ENCODE measurements at places on chromosomes 7 and 10.

DNA sequence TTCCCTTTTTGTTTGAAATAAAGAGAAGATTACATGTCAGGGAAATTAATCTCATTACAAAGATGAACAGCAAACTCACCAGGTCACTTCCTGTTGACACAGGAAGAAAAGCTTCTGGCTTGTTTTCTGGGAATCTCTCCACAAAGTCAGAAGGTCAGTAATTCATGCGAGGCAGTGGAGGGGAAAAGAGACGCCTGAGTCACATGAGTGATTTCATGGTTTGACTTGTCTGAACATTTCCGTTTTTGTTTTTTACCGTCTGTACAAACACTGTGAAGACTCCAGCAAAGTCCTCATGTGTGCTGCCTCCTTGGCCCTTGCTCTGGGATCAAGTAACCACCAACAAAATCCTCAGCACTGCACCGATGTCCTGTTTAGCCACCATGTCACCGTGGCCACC lies 2.5 kb upstream of the HABP2 start:
- no peak for DNase-seq

DNA sequence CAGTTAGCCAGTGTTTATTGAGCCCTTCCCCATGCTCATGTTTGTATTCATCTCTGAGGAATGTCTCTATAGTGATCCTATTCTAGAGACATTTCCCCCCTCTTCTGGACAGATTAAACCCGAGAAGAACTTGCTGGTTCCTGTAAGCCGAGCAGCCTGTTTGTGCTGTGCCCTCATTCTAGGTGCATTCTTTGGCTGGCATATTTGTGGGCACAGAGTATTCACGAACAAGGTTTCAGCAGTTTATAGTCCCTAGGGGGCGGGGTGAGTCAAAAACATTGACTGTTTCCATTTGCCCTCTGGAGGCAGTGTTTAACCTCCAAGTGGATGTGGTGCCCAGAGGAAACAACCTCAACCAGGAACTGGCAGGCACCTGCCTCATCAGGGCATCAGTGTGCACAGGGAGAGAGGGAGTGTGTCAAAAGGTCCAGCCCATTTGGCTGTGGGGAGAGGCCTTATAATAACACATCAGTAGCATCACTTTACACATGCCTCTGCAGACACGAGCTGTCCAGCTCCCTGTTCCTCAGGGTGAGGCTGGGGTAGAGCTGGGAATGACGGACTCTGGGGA lies 273.3 kb upstream of the LRGUK start:
- no peak for DNase-seq

GRCh38 chr10:99630433-99630832 lies 10.2 kb upstream of the SLC25A28 start:
- no peak for DNase-seq

GRCh38 chr10:30755441-30755953 lies 125.9 kb upstream of the LYZL2 start:
- no peak for DNase-seq

DNA sequence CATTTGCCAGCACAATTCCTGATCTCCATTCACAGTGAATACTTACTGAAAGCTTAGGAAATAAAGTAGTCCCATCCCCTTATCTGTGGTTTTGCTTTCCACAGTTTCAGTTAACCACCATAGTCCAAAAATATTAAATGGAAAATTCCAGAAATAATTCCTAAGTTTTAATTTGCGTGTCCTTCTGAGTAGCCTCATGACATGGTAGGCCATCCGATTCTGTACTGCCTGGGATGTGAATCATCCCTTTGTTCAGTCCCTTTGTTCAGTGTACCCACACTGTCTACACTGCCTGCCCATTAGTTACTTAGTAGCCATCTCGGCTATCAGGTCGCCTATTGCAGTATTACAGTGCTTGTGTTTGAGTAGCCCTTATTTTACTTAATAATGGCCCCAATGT lies 14.2 kb downstream of the RAB11FIP2 start:
- DNase-seq: no peak

DNA sequence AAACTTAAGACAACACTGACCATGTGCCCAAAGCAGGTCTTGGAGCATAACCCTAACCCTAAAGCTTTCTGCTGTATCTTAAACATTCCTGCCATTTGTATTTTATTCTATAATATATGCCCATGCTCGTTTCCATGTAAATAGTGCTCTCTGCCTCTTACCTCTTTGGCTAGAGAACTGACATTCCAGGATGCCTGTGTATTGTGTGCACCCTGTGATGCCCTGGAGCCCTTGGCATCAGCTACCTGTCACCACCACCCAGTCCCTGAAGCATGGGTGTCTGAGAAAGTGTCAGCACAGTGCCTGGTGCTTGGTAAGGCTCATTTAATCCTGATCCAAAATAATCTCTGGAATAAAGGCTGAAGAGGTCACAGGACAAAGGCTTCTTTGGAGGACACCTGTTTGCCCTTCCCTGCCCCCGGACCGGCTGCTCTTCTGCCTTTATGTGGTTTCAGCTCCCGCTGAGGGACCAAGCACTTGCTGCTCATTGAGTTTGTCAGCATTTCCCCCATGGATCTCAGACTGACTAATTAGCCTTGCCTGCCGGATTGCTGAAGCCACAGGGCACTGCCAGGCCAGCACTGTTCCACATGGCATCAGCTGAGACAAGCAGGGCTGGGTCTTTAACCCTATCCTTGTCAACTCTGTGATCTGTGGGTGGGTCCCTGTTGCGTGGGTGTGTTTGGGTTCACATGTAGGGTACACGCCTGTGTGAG lies 139.1 kb upstream of the SORCS3 start:
- DNase-seq: no peak

DNA sequence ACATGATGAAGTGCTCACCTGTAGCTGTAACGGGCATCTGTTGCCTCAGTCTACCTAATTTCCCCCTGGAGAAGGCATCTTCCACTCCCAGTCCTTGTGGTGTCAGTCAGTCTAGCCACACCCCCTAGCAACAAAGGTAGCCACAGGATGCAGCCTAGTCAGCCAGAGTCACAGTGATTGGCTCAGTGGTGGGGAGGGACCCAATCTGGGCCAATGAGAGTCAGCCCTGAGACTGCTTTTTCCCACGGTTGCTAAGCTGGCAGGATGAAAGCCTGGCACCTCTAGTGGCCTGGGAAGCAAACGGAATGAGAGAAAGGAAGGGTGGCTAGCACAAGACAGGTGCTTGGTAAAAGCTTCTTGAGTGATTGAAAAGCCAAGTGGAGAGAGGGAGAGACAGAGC lies 118.6 kb downstream of the SH3PXD2A start:
- no peak for DNase-seq

Data from activated naive CD4-positive, alpha-beta T cell (primary cell).